ENCODE measurements at places on chromosomes 4 and X. TPM values are rescaled to one million over a fixed set of nuclear protein-coding genes. Genes with fewer than 3 reads are reported as not detected.

DNA sequence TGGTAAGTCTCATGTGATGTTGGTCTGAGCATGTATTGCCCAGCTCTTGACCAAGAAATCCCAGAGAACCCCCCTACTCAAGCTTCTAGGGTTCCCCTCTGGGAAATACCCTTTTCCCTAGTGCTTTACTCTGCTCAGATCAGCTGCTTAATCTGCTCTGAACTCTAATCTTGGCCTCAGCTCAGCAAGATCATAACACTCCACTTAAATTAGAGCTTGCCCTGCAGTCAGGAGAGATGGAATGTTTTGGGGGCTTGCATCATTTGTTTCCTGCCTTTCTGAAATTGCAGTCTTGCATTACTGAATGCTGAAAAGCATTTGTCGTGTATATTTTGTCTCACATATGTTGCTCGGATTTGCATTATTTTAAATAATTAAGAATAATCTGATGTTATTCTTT is 1153.6 kb downstream of the FSTL5 start:
- no peak for DNase-seq

GRCh38 chr4:71862315-71862714 is 78.4 kb upstream of the GC start:
- no peak for DNase-seq

GRCh38 chr4:99467887-99468286 is 32.7 kb upstream of the ADH7 start:
- no peak for DNase-seq

- peak; percentile 35 for DNase-seq
These were observed at the start of gene AFF2 for GRCh38 chrX:148500423-148501385. AFF2 (plus strand) TSS chrX:148500617; CDS start chrX:148501098, 481 bp downstream.

- DNase-seq = no peak
These were observed 43.1 kb downstream of the GASK1B start for GRCh38 chr4:158129694-158130093.

DNA sequence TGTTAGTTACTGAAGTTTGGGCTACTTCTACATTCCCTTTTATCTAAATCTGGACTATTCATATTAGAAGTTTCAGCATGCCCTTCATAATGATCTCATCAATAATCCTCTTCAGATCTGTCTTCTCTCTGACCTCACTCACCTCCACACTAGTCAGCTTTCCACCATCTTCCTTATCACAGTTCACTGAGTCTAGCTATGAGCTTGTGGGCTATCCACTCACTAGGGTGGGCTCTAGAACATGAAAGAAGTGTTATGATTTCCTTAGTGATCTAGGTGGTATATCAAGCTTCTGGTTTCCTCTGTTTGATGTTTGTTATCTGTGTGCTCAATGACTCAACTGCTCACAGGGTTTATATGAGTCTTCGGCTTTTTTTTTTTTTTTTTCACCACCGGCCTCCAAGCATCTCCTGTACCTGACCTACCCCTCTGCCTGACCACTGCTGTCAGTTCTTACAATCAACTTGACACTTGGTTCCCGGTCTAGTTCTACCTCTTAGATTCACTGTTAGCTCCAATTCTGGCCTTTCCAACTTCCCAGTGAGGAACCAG is 103.1 kb downstream of the PAPSS1 start:
- no peak for DNase-seq

Gene TCEAL2
- polyA plus RNA-seq = 10.7 TPM

DNA sequence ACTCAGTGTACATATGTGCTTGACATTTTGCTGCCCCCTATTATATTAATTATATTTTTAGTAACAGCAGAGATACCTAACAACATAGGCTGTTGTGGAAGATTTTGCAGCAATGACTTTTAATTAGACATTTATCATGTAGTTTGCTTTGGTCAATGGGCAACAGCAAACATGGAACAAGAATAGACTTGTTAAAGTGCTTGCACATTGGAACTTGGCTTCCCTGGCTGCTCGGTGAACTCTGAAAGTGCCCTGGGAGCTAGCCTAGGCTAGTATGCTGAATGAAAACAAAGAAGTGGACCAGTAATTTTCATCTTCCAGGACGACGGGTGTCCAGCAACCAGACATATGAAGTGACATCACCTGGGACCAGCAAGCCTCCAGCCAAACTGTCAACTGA is 1157.1 kb downstream of the ARAP2 start:
- DNase-seq = no peak

Gene FAM184B
- polyA plus RNA-seq = 0.84 TPM

GRCh38 chrX:2698604-2699003 is 7.5 kb downstream of the CD99 start:
- DNase-seq = no peak

GRCh38 chrX:132622130-132622529 is 133.3 kb upstream of the MBNL3 start:
- no peak for DNase-seq

Gene PARM1
- 67.7 TPM for polyA plus RNA-seq

GRCh38 chr4:127352220-127353113 is 280.3 kb upstream of the INTU start:
- no peak for DNase-seq

DNA sequence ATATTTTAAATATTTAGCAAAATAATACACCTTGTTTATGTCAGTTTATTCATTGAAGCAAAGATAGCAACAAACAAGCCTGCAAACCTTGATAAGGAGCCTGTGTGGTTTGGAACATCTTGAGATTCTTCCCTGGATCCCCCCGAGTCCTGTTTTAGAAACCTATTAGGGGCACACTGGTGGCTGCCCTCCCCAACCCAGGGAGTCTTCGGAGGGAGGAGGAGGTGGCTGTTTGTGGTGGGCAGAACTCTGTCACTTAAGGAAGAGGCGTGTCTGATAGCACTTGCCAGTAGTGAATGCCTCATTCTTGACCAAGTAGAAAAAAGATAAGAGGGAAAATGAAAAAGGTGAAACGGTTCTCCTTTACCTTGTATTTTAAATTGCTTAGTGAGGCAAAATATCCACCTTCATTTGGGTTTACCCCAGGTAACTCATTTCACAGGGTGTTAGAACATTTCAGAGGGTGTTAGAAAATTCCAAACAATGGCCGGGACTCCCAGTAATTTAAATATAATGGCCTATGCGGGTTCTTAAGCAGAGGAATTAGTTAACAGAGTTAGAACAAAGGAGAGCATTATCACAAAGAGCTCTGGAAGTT is 10.4 kb downstream of the KIT start:
- DNase-seq = no peak

Gene FGG
- not detected for polyA plus RNA-seq

DNA sequence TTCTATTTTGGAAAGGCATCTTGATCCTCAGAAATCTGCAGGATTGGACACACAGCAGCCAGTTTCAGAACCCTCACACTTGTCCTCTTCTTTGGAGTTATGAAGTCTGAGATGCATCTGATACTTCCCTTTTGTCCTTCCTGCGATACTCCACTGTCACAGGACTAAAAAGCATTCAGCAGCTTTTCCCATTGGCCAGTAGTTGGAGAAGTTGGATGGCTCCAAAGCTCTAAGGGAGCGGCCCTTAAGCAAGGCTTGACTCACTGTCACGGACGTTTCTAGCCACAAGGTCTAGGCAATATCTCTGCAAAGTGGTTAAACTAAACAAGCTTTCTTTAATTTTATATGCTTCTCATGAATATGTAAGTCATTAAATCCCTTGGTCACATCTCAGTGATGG is 417.0 kb downstream of the AFF2 start:
- no peak for DNase-seq

- DNase-seq = no peak
These were observed 478.4 kb downstream of the BCOR start for GRCh38 chrX:39619182-39620009.

GRCh38 chrX:143648705-143649104 is 12.8 kb upstream of the SLITRK4 start:
- no peak for DNase-seq

Gene CNGA1
- 4.7 TPM for polyA plus RNA-seq

Gene FGF2
- polyA plus RNA-seq = 6.3 TPM

GRCh38 chr4:87077914-87078585 is 142.4 kb downstream of the KLHL8 start:
- no peak for DNase-seq

DNA sequence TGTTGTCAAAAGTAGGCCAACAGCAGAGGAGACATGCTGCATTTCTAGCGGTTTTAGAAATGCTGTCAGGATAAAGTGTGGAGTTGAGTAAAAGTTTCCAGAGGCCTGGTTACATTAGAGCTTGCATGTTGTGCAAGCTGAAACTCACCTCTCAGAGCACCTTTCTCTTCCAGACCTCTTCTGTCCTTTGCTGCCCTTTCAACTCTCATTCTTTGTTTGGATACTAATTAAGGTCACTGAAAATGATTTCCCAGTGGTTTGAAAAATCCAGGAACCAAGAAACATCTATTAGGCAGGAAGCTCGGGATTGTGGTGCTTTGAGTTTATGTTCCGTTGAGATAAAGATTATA is 426.6 kb downstream of the MAPK10 start:
- no peak for DNase-seq

Gene CENPVL1
- 0.20 TPM for polyA plus RNA-seq

DNA sequence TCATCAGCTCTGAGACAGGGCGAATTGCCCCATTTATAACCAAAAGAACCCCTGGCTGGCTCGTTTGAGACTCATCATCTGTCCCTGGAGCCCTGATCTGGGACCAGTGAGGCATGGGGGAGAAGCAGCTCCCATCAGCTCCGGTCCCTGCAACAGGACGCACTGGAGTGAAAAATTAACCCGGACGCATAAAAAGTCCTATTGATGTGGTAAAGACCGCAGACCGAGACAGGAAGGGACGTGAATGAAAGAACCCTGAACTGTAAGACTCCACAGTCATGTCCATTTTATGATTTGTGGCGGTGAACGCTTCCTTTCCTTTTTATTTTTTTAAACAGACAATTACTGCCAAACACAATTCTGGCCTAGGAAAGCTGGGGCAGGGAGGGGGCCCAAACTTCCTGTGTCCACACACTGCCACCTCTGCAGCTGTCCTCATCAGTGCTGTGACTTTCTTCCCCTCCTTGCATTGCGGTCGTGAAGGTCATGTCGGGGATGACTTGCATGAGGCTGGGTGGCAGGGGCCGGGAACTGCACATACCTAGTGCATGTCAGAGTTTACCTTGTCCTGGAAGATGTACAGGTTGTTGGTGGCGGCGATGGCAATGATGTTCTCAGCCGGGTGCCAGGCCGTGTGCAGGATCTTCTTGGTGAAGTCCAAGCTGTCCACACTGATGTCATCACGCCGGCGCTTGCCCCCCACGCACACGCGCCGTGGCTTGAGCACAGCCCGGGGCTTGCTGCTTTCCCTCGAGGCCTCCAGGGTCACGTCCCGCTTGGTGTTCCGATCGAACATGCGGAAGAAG is 53.3 kb downstream of the WFS1 start:
- DNase-seq = no peak

DNA sequence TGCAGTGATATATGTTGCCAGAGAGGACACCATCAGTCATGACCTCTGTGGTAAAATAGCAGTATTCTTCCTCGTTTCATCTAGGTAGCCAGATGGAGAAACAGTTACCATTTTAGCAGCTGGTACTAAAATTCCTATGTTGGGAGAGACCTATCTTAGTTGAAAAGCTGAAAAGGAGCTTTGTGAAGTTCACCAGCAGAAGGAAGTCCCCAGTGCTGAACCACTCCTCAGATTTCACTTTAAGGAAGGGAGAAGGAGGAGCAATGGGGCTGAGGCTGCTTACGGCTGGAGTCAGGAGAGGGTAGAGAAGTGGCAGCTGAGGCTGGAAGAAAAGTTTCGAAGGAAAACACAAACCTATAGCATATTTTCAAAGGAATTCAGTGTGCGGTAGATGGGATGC is 103.7 kb downstream of the ATXN3L start:
- no peak for DNase-seq

DNA sequence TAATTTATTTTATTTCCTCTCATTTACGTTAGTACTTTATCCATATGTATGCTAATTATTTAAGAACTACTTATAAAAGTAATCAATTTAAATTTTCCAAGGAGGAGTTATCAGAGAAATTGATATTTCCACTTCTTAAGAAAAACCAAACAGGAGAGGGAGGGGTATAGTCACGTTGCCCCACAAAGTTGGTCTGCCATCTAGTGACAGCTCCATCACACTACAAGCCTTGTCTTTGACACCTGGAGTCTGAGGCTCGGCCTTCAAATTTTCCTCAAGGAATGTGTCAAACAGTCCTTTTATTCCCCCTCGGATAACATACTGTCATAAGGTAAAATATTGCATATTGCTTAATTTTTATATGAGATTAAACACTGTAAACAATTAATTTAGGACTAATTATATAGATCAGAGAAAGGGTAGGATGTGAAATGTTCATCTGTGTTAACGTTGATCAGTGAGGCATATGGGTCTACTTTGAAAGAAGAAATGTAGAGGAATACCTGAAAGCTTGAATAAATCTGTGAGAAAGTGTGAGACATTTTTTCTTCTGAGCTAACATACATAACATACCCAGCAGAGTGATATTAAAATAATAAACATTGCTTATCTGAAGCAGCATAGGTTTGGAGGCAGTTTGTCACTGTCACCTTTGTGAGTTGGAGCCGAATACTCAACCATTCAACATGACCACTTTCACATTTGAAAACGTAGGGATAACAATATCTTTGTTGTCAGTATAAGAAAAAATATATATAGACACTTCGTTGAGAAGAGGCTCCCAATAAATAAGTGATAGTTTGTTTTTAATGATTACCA is 114.4 kb downstream of the GLRA3 start:
- no peak for DNase-seq

Gene GRPR
- polyA plus RNA-seq = 0.27 TPM

DNA sequence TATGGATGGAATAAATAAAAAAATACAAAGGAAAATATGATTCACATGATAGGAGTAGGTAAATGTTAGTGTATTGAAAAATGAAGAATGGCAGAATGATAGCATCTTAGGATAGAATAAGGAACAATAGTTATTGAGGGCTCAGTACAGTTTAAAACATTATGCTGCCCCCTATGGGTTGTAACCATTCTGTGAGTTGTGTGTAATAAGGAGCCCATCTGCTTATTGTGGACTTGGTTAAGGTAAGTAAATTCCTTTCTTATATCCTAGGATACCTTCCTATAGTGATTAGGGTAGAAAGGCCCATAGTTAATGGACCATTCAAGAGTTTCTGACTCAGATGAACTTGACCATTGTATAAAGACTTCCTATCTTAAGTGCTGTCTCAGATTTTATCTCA is 195.8 kb downstream of the PDHA2 start:
- no peak for DNase-seq

DNA sequence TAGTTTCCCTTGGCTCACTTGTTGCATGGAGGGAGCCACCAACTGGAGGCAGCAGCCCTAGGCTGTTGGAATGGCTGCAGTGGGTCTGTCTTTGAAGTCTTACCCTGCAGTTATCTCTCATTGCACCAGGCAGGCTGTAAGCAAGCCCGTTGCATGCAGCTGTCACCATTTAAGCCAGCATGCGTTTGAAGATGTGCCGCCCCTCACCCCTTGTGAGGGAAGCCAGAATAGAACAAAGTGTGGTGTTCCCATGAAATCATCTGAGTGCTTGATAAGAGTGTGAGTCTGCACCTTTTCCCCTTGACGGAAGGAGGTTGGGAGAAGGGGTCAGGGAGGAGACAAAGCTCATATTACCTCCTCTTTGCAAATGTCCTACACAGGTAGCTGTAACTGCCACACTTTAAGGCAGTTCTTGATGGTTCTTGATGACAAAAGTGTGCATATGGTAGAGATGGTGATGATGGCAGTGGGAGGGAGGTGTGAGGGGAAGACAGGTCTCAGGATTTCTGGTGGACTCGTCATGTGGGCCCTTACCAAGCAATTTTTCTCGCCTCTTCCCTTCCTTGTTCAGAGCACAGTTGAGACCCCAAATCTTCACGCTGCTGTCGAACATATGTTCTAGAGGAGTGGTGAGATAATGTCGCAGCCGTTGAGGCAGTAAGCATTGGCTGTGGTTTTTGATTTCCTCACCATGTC is 191.4 kb upstream of the LEF1 start:
- DNase-seq = no peak

- DNase-seq = no peak
These were observed 6.8 kb upstream of the ANOS1 start for GRCh38 chrX:8738588-8739189.

Gene NSDHL
- 28.1 TPM for polyA plus RNA-seq

GRCh38 chrX:20435913-20436312 is 169.2 kb upstream of the RPS6KA3 start:
- no peak for DNase-seq
